Psoas muscle (tissue), 8 donors: ENCODE measurements at places on chromosomes 6 and 20. TPM values are rescaled to one million over a fixed set of nuclear protein-coding genes. Genes with fewer than 3 reads are reported as not detected.

PPP1R16B gene
- polyA plus RNA-seq: 2.3 TPM

CD40 gene
- 13.8 TPM for polyA plus RNA-seq

RIPOR2 gene
- polyA plus RNA-seq: 12.9 TPM

- DNase-seq: no peak
Observed at GRCh38 chr6:21359926-21360325, 233.6 kb upstream of the SOX4 start.

DNA sequence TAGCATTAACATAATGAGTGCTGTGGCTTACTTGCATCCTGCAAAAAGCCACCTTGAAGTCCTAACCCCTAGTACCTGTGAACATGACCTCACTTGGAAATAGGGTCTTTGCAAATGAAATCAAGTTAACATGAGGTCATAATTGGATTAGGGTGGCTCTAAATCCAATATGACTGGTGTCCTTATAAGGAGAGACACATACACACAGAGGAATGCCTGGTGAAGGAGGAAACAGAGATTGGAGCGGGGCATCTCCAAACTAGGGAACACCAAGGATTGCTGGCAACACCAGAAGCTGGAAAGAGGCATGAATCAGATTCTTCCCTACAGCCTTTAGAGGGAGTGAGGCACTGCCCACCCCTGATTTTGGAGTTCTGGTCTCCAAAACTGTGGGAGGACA is 17.6 kb upstream of the RPS6KA2 start:
- DNase-seq: no peak

DNA sequence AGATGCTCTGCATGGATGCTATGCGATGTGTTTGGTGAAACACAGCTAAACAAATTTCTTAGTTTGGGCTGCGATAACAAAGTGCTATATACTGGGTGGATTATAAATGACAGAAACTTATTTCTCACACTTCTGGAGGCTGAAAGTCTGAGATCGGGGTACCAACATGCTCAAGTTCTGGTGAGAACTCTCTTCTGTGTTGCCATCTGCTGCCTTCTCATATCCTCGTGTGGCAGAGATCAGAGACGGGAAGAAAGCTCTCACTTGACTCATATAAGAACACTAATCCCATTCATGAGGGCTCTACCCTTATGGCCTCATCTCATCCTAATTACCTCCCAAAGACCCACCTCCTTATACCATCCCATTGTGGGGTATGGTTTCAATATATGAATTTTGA is 162.0 kb upstream of the DTNBP1 start:
- no peak for DNase-seq

DNA sequence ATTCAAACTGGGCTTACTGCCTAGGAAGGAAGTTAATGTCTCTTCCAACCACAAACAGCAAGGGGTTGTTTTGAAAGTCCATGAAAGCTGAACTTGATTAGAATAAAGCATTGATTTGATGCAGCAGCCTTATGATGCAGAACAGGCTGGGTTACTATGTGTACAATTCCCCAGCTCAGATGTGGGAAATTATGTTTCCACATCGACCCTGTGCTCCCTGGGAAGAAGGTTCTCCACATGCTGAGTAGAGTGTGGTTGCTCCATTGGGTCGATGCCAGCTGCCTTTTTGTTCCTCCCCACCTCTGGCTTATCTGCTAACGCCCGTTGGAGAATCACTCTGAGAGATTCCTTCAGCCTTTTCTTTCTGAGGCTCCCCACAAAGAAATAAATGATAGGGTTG is 1.2 kb downstream of the MAS1L start:
- DNase-seq: no peak

DNA sequence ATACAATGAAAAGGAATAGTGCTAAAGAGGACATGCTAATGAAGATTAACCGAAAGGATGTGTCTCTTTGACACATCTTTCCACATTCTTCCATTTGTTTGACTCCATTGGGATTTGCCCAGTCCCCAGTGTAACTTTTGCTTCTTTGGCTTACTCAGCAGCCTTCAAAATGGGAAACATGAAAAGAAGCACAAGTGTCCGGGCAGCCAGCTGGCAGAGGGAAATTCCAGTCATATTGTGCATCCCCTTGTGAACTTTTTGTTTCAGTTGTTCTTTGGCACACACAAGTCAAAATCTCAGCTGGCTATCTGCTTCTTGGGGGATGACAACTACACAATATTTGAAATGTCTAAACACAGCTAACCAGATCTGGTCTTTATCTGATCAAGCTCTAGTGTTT is 157.4 kb downstream of the OGFRL1 start:
- no peak for DNase-seq

- DNase-seq: no peak
Observed at GRCh38 chr20:23889775-23890187, 10.2 kb upstream of the CST5 start.

DNA sequence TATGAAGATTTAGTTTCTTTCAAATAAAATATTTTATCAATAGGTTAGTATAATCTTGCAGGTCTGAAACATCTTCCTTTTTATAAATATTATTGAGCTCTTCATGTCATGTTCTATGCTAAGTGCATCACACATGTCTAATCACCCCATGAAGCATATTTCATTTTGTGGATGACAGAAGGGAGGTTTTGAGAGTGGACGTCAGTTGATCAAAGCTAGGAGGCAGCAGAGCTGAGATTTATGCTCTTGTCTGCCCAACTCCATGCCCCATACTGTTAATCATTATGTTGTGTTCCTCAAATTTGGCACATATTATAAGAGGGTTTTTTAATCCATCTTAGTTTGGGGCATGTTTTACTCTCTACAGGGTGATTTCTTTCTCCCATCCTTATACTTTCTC is 22.7 kb downstream of the DSE start:
- no peak for DNase-seq

- DNase-seq: no peak
Observed at GRCh38 chr6:101806241-101806640, 412.7 kb downstream of the GRIK2 start.

DNA sequence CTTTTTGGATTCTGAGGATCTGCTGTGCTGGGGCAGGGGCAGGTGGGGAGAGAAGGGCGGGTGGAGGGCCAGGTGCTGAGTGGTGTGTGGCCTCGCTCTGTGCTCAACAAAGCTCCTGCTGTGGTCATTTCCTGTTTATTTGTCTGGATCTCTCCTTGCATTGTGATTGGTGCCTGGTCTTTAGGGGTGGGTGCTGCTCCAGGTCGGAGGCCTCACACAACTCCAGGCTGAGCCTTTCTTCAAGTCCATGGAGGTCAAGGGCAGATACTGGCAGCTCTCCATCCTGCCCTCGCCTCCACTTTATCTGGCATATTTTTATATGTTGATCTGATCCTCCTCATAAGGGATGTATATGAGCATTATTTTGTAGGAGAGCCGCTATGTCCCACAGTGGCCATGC is 36.2 kb downstream of the HLA-F start:
- no peak for DNase-seq

- no peak for DNase-seq
Observed at GRCh38 chr6:42727627-42728026, 5.2 kb upstream of the PRPH2 start.

GRCh38 chr20:37714978-37715672 is 21.3 kb downstream of the CTNNBL1 start:
- DNase-seq: no peak

GRCh38 chr6:44223319-44224028 is at the start of gene SLC29A1:
TSS of gene SLC29A1 (plus strand) at chr6:44223595. CDS start at chr6:44227314, 3,719 bp downstream.
- peak; percentile 83 for DNase-seq

- no peak for DNase-seq
Observed at GRCh38 chr20:16423311-16424212, 149.7 kb downstream of the KIF16B start.
